Thyroid gland (tissue), 4 donors: ENCODE measurements at places on chromosomes 1 and 21.

DNA sequence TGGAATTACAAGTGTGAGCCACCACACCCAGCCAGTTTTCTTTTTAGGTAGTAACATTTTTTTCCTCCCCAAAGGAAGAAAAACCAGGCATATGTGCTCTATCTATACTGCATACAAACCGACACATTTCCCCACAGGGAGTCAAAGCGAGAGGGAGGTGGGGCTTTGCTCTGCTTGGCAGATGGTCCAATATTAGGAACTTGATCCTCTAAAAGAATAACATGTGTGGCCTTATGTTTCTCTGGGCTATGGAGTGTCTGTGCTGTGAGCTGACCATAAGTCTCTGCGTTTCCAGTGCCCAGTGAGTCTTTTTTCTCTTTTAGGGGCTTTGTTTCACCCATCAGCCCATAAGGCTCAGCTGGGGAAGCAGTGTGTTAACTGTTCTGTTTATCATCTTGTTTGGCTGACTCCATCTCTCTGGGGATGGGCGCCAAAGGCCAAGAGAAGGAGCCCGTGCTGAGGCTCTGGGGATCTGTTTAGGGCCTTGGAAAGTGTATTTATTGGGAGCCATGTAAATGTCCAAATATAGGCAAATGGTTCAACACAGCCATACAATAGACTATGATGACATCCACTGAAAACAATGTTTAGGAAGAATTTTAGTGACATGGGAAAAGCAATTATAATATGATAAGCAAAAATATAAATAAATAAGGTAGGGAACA lies 20.2 kb downstream of the LMOD1 start:
- DNase-seq, result no peak

DNA sequence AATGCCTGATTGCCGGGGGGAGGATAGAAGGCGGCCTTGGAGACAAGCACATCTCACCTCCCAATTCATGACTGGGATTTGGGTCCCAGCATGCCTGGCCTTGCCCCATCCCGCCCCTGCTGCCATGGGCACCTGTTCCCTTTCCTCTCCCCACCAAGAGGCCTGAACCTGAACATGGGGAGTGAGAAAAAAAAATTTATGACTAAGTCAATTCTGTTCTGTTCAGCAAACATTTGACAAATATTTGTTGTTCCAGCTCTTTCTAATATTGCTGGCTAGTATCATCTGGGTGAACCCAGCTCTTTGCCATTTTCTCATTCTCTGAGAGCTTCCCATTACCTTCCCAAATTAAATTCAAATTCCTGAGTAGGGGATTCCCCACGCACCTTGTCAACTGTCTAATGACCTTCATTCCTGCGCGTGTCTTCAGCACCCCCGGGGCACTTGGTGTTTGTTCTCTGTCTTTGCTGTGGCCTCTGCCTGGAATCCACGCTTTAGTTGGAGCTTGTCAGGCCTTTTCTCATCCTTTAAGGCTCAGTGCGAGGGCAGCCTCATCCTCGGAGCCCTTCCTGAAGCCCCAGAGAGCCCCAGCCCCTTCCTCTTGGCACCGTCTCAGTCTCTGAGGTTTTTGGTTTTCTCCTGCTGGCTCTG lies 42.8 kb downstream of the ARHGEF10L start:
- no peak for DNase-seq

- no peak for DNase-seq
Observed at GRCh38 chr1:5373281-5373680, 618.9 kb downstream of the NPHP4 start.

DNA sequence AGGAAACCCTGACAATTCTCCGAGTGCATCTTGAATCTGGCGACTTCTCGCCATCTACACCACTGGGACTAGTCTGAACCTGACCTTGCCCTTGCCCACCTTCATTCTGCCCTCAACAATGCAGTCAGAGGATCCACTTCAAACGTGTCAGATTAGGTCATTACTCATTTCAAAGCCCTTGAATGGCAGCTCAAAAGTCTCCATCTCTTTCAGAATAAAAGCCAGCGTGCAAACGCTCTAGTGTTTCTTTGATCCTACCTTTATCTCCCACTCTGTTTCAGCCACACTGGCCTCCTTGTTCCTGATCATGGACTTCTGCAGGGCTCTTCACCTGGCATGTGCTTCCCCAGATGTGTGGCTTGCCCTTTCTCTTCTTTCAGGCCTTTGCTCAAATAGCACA lies 31.3 kb downstream of the SLC30A1 start:
- no peak for DNase-seq
